ENCODE measurements at places on chromosomes 16 and 17.

DNA sequence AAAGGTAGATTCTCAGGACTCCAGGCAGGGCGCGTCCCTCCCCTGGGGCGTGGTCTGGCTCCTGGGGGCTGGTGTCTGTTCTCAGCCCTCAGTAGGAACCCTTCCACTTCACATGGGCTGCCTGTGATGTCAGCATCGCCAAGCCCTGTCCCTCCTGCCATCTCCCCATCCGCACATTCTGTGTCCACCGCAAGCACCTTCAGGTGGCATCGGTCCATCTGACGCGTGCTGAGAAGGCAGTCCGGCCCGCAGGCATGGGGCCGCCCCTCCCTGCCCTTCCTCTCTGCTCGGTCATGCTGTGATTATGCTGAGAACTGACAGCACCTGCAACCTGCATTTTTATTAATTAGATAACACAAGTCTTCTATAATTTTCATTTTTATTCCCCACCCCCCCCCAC lies 12.7 kb upstream of the DNAH17 start:
- DNase-seq: no peak

- DNase-seq: no peak
Observed at GRCh38 chr17:69555056-69555455, 140.6 kb downstream of the MAP2K6 start.

GRCh38 chr17:50513495-50513894 lies 5.3 kb downstream of the MYCBPAP start:
- DNase-seq: no peak

- DNase-seq: no peak
Observed at GRCh38 chr17:82049521-82049971, 2.1 kb downstream of the RFNG start.

DNA sequence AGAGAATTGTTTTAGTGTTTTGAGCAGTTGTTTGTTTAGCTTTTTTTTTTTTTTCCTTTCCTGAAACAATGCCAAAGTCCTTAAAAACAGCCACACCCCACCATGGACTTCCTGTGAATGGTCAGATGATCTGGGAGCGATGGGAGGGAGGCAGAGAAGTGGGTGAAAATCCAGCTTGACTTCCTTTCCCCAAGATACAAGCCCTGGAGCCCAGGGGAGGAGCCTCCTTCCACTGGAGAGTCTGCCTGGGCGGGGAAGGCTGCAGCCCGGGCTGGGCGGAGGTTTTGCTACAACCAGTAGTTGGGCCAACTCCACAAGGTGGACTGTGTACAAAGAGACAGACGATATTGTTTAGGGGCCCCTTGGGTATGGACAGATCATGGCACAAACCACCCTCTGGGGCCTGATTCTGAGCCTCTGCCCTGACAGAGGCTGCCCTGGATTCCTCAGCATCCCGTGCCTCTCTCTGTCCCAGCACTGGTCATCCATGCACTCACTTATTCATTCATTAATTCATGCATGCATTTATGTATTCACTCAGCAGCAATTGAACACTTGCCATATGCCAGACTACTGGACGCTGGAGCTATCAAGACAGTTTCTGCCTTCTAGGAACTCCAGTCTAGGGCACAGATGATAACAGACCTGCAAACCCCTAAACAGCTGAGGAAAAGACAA lies 29.8 kb downstream of the WSB1 start:
- DNase-seq: no peak

DNA sequence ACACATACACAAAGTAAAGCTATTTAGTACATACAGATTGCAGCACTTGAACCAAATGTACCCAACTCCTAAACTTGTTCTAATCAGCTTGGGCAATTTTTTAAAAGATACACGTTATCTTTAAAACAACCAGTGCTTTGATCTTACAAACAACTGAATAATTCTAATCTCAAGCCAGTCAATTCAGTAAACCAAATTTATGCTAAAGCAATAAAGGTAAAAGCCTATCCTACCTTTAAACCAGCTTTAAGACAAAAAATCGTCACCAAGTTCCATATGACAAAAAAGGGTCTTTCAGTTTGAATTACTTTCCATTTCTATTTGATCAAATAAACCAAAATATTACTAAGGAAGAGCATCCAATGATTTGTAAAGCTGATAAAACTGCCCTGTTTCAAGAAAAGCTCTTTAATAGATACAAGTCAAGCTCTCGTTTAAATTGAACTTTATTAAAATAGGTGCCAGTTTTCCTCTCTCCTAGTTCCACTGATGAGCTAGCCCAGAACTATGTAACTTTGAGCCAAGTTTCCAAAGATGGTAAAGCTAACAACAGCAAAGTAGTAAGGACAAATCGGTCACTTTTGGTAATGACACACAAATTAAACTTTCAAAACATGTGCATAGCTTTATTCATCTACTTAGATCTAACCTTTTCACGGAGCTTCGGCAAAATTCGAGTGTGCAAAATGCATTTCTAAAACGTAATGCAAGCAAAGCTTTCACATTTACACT lies 10.2 kb downstream of the CRYBA1 start:
- no peak for DNase-seq

Measured in stimulated activated CD4-positive, alpha-beta T cell treated with anti-CD3 and anti-CD28 coated beads, Interleukin-1b, Interleukin-23, amount 100 ng/mL, for 1 hour (primary cell).